ENCODE measurements at places on chromosomes 3 and 15. TPM values are rescaled to one million over a fixed set of nuclear protein-coding genes. Genes with fewer than 3 reads are reported as not detected.

Gene LRRC3B
- not detected for total RNA-seq

Gene NOX5
- 0.09 TPM for total RNA-seq

Gene CEMIP
- 0.51 TPM for total RNA-seq

- peak overlapping the region; percentile 68 for H3K27ac ChIP-seq
- H3K27me3 ChIP-seq, result no peaks in the 10 kb centered on the region
- peak overlapping the region; percentile 5 for H3K4me3 ChIP-seq
- DNase-seq, result no peak
Observed at GRCh38 chr15:77040673-77041072, 30.2 kb downstream of the TSPAN3 start.

- H3K36me3 ChIP-seq, result no peaks in the 10 kb centered on the region
- DNase-seq, result no peak
- no peaks in the 10 kb centered on the region for H3K4me1 ChIP-seq
- no peak overlapping the region for H3K4me3 ChIP-seq
Observed at GRCh38 chr3:25344670-25345069, 83.4 kb upstream of the RARB start.

DNA sequence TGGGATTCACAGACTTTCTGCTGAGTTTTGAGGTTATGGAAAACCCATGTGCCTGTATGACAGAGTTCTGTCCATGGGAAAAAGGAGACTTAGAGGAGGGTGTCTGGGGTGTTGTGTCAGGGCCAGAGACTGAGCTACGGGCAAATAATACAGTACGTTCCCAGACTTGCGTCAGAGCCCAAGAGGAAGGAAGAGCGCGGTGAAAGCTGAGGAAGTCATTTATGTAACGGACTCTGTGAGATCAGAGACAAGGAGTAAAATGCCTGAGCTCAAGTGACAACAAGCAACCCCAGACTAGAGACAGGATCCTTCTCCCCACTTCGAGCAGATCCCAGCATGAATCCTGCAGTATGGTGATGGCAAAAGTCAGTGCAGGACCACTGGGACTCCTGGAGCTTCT, 368.6 kb upstream of the MCTP2 start:
- no peaks in the 10 kb centered on the region for H3K27me3 ChIP-seq
- no peak overlapping the region for H3K4me3 ChIP-seq
- no peaks in the 10 kb centered on the region for H3K4me1 ChIP-seq
- DNase-seq, result no peak

Gene ROPN1
- not detected for total RNA-seq

Gene FANCD2
- 31.4 TPM for total RNA-seq

GRCh38 chr15:80777137-80777536, 2.0 kb upstream of the CEMIP start:
- H3K36me3 ChIP-seq, result no peaks in the 10 kb centered on the region
- H3K4me3 ChIP-seq, result no peak overlapping the region
- no peak for DNase-seq
- H3K4me1 ChIP-seq, result peaks cover 8% of the 10 kb centered on the region
- H3K27me3 ChIP-seq, result peaks cover 28% of the 10 kb centered on the region

Gene PPP1R14D
- total RNA-seq, result not detected

GRCh38 chr15:58877999-58878825, 55.3 kb downstream of the SLTM start:
- no peak overlapping the region for H3K4me3 ChIP-seq
- no peak overlapping the region for H3K27ac ChIP-seq
- H3K27me3 ChIP-seq, result no peaks in the 10 kb centered on the region
- peaks cover 65% of the 10 kb centered on the region for H3K36me3 ChIP-seq

DNA sequence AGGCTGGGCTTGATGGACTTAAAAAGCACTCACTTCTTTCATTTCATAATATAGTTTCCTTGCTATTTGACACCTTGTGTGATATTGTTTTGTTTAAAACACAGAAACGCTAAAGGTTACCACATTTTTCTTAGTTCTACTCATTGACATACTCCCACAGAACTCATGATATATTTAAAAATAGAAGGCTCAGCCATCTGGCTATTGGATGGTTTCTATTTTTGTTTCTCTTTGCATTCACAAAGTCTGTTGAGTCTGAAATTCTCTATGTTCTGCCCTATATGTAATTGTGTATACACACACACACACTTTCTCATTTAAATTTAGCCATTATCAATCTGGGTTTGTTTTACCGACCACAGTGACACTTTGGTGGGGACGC, 128.2 kb downstream of the SOX2 start:
- no peaks in the 10 kb centered on the region for H3K36me3 ChIP-seq
- peak overlapping the region; percentile 39 for H3K4me3 ChIP-seq
- DNase-seq, result no peak

Gene MYEF2
- total RNA-seq, result 23.1 TPM

GRCh38 chr15:101250341-101250831, 1.5 kb downstream of the CHSY1 start:
- H3K27me3 ChIP-seq, result no peaks in the 10 kb centered on the region
- H3K4me1 ChIP-seq, result peaks cover 60% of the 10 kb centered on the region
- H3K4me3 ChIP-seq, result peak overlapping the region; percentile 84

DNA sequence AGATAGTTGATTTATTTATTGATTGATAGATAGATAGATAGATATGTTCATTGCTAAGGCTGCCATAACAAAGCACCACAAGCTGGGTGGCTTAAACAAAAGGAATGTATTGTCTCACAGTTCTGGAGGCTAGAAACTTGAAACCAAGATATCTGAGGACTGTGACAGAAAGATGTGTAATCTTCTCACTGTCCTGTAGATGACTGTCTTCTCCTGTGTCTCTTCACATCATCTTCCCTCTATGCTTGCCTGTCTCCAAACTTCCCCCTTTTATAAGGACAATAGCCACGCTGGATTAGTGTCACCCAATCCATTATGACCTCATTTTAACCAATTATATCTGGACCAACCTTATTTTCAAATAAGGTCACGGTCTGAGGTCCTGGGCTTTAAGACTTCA, 40.9 kb downstream of the GNB4 start:
- no peaks in the 10 kb centered on the region for H3K27me3 ChIP-seq
- no peak overlapping the region for H3K4me3 ChIP-seq
- H3K4me1 ChIP-seq, result no peaks in the 10 kb centered on the region
- H3K27ac ChIP-seq, result no peak overlapping the region
- DNase-seq, result no peak
- peaks cover 47% of the 10 kb centered on the region for H3K36me3 ChIP-seq

DNA sequence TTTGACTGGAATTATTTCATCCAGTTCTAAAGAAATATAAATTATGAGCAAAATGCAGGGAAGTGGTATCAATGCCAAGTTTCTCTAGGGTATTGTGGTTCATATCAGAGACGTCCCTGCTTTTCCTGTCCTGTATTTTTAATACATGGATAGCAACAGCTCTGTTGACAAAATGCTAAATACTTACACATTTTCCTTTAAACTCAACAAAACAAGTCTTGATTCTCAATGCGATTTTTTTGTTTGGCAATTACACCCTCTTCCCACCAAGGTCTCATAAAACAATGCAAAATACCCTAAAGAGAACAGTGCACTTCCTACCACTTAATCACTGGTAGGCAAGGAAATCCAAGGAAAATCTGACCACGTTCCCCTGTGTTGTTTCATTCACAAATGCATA, 120.0 kb downstream of the DUT start:
- no peak for DNase-seq
- H3K36me3 ChIP-seq, result no peaks in the 10 kb centered on the region
- no peaks in the 10 kb centered on the region for H3K4me1 ChIP-seq

DNA sequence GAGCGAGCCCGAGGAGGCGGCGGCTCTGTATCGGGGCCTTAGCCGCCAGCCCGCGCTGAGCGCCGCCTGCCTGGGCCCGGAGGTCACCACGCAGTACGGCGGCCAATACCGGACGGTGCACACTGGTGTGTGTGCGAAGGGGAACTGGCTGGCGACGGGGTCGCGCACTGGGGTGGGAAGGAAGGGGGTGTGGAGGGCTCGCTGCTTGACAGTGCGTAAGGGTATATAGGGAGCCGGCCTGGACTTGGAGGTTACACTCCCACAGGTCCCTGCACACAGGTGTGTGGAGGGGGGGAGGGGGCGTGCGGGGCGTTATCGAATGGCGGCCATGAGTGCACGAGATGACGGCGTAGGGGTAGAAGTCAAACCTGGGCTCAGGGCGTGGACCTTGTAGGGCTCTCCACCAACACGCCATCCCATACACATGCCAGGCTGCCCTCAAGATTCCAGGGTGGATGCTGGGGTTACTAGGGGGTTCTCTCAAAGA, 389 bp downstream of the APEH start:
- H3K27me3 ChIP-seq, result no peaks in the 10 kb centered on the region
- H3K4me1 ChIP-seq, result peaks cover 22% of the 10 kb centered on the region
- H3K36me3 ChIP-seq, result peaks cover 43% of the 10 kb centered on the region
- H3K4me3 ChIP-seq, result peak overlapping the region; percentile 91
- DNase-seq, result no peak

DNA sequence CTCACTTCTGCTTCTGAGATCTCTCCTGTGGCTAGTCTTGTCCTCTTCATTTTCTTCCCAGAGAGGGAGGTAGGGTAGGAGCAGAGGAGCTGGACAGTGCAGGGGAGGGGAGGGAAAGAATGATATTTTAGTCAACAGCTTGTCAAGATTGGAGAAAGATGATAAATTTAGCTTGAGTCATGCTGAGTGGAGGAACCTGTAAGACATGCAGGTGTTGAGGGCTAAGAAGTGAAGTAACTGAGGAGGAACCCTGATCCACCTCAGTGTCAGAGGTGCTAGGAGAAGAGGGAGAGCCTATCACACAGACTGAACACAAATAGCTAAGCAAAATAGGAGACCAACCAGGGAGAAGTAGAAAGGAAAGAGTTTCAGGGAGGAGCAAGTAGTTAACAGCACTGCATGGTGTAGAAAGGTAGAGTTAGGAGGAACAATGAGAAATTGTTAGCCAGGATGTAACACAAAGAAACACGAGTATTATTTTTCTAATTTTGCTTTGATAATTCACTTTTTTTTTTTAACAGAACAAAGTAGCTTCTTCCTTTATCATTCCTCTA, 108.2 kb upstream of the CHRM5 start:
- no peak overlapping the region for H3K4me3 ChIP-seq
- H3K27me3 ChIP-seq, result no peaks in the 10 kb centered on the region
- no peaks in the 10 kb centered on the region for H3K4me1 ChIP-seq
- peaks cover 19% of the 10 kb centered on the region for H3K36me3 ChIP-seq

DNA sequence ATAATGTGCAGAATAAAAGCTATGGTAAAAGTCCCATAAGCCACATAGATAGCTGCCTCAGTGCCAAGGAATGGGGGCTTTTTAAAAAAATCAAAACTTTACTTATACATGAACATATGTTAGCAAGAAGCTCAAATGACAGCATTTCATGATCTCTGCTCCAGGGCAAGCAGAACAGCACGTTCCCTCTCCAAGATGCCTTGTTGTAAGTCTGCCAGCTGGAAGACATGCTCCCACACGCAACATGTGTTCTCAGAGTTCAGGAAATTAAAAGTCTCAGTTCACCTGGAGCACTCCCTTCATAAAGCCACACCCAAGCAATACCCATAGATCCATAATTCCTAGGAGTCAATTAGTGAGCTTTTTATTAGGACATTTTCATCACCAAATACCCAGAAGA, 52.2 kb downstream of the ABI3BP start:
- H3K4me3 ChIP-seq, result no peak overlapping the region
- no peaks in the 10 kb centered on the region for H3K4me1 ChIP-seq
- peaks cover 3% of the 10 kb centered on the region for H3K27me3 ChIP-seq

DNA sequence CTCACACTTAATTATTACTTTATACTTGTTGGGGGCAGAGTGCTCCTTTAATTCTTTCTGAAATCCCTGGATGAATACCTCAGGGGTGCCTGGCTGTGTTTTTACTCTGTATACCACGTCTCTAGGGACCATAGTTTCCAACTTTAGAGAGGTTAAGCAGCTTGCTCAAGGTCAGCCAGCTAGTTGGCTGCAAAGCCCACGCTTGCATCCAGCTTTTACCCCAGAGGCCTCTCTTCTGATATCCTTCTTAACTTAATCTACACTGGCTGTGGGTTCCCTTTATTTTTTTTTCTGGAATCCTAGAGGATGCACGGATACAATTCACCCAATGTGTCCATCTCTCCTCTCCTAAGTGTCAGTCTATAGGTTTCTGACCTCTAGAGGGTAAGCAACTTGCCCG, 1.4 kb downstream of the PDZRN3 start:
- no peak overlapping the region for H3K27ac ChIP-seq
- H3K4me1 ChIP-seq, result no peaks in the 10 kb centered on the region
- no peak overlapping the region for H3K4me3 ChIP-seq
- H3K36me3 ChIP-seq, result no peaks in the 10 kb centered on the region

Gene OCA2
- not detected for total RNA-seq

DNA sequence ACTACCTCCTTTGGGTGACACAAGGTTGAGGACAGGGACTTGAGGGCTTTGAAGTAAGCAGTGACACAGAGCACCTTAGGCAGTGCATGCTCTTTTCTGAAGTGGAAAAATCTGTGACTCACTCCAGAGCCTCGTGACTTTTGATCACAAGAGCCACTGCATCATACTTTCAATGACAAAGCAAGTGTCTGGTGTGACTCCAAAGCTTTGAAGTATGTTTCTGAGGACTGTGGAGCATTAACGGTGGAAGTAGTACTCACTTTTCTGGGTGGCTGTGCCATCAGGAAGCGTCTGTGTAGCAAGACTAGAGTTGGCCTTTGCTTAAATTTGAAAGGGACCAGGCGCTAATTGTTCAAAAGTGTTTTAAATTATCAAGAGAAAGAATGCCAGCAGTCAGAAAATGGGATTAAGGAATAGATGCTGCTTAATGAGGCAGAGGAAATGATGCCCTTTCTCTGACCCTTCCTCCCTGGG, 210.7 kb upstream of the TRIM42 start:
- no peak overlapping the region for H3K27ac ChIP-seq
- no peak for DNase-seq
- no peak overlapping the region for H3K4me3 ChIP-seq
- no peaks in the 10 kb centered on the region for H3K36me3 ChIP-seq
- no peaks in the 10 kb centered on the region for H3K27me3 ChIP-seq

Gene THOC7
- total RNA-seq, result 53.8 TPM

Gene EPHA6
- total RNA-seq, result not detected

- H3K4me3 ChIP-seq, result peak overlapping the region; percentile 91
- peaks cover 45% of the 10 kb centered on the region for H3K4me1 ChIP-seq
- no peak overlapping the region for H3K27ac ChIP-seq
- H3K27me3 ChIP-seq, result peaks cover 52% of the 10 kb centered on the region
- DNase-seq, result peak; percentile 30
- H3K36me3 ChIP-seq, result no peaks in the 10 kb centered on the region
Observed at GRCh38 chr15:28096670-28097431, 2.3 kb downstream of the OCA2 start.

Gene FEZF2
- not detected for total RNA-seq

Gene OR5K2
- not detected for total RNA-seq

- no peak overlapping the region for H3K27ac ChIP-seq
- no peak overlapping the region for H3K4me3 ChIP-seq
- no peaks in the 10 kb centered on the region for H3K27me3 ChIP-seq
Observed at GRCh38 chr3:181403876-181404660, 307.7 kb upstream of the SOX2 start.

GRCh38 chr3:169278667-169279066, 384.8 kb downstream of the MECOM start:
- H3K4me3 ChIP-seq, result no peak overlapping the region
- H3K27me3 ChIP-seq, result no peaks in the 10 kb centered on the region
- no peaks in the 10 kb centered on the region for H3K36me3 ChIP-seq
- no peak overlapping the region for H3K27ac ChIP-seq
- DNase-seq, result no peak

Measured in activated B cell treated with CpG ODN at 0.5 μM for 24 hours (primary cell).